MCF 10A (cell line): ENCODE measurements at places on chromosomes 13 and 19. TPM values are rescaled to one million over a fixed set of nuclear protein-coding genes. Genes with fewer than 3 reads are reported as not detected.

- no peak for DNase-seq
Observed at GRCh38 chr13:34570698-34571353, 371.2 kb upstream of the NBEA start.

GRCh38 chr13:92346046-92346445, 880.6 kb upstream of the GPC6 start:
- DNase-seq, result no peak

DNA sequence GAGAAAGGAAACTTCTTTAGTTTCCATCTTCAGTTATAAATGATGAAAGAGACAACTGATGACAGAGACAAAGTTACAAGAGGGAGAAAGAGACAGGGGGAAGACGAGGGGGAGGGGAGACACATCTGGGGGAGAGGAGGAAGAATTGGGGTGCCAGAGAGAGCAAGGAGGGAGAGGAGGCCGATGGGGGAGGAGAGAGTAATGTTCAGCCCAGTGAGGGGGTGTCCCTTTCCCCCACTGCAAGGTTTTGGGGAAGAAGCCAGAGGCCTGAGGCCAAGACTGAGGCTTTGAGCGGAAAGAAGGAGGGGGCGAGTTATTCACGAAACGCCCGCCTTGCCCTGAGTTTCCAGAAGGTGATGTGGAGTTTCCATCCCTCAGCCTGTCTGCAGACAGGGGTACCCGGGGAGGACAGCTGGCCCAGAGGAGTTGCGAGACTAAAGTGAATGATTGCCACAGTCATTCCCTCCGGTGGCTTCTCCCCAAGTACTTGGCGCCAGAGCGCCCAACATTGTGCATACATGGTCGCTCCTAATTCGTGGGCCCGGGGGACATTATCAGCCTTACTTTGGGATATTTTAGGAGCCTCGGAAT, 558 bp upstream of the PPAN start:
- no peak for DNase-seq

DNA sequence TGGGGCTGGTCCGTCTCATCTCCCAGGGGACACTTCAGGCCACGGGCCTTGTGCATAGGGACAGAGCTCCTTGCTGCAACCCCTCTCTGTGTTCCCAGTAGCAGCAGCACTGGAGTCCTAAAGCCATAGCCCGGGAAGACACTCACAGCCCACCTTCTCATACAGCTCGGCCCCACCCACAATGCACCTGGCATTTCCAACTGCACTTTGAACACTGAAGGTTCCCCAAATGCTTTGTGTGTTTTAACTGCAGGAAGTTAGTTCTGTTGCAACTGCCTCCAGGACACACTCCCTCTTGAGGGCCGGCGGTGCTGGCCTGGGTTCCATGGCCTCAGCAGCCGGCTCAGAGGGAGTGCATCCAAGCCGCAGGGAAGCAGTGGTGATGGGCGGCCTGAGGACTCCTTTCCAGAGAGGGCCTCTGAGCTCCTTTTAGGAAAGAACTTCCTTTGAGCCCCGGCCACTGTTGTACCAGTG, 22.7 kb upstream of the TMEM255B start:
- DNase-seq, result no peak

GRCh38 chr19:50513746-50514345, at the start of gene ASPDH:
Gene ASPDH (minus strand): TSS chr19:50513913. CDS start chr19:50513823, 90 bp downstream.
- no peak for DNase-seq

DNA sequence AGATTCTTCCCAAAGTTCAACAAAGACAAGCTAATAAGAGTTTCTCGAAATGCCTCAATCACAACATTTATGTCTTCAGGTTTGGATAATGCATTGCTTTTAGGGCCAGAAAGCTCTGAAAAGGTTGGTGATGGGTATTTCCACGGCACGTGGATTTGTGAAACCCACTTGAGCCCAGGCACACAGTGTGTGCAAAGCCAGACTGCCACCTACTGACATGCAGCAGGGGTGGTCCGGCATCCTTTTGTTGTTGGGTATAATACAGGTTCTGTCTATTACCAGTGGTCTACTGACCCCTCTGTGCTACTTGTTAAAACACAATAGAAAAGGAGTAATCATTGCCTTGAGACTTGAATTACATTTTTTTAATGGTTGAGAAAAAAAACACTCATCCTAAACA, 225.6 kb downstream of the RAP2A start:
- no peak for DNase-seq

DNA sequence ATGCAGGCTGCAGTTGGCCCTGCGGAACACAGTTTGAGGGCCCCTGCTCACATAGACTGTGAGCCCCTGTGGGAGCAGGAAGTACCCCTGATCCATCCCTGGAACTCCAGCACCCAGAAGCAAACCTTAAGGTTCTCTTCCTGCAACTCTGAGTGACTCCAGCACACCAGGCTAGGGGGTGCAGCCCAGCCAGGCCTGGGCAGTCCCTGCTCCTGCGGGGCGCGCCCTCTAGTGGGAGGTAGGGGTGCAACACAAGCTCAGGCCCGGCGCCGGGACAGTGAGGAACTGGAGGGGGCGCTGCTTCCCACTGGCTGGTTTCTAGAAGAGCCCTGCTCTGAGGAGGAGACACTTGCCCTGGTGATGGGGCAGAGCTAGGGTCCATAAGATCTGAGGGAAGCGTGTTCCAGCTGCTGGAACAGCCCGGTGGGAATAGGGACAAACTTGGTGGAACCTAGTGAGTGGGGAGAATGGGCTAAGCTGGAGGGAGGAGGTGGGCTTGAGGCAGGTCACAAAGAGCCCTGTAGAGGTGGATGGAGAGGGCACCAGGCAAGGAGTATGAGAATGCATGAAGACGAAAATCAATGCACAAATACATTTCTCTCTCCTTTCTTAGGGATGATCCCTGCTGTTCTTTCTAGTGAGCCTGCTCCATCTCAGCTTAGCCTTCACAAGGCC, 5.0 kb downstream of the ZSCAN5A start:
- DNase-seq, result peak; percentile 64

DNA sequence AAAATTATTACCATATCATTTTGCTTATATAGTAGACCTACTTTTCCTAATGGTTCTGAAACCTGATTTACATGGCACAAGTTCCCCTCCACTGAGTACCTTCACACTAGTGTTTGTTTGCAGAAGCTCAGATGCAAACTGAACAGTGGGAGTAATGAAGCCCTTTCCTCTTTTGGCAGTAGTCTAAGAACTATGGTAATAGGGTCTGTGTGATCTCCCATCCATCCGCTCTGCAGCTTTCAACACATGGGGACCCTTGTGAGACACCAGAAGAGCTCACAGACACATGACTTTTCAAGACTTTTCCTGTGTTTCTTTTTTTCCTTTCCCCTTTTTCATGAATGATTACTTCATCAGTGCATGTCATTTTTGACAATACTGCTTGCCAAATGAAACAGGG, 336.0 kb downstream of the ATP8A2 start:
- no peak for DNase-seq

DNA sequence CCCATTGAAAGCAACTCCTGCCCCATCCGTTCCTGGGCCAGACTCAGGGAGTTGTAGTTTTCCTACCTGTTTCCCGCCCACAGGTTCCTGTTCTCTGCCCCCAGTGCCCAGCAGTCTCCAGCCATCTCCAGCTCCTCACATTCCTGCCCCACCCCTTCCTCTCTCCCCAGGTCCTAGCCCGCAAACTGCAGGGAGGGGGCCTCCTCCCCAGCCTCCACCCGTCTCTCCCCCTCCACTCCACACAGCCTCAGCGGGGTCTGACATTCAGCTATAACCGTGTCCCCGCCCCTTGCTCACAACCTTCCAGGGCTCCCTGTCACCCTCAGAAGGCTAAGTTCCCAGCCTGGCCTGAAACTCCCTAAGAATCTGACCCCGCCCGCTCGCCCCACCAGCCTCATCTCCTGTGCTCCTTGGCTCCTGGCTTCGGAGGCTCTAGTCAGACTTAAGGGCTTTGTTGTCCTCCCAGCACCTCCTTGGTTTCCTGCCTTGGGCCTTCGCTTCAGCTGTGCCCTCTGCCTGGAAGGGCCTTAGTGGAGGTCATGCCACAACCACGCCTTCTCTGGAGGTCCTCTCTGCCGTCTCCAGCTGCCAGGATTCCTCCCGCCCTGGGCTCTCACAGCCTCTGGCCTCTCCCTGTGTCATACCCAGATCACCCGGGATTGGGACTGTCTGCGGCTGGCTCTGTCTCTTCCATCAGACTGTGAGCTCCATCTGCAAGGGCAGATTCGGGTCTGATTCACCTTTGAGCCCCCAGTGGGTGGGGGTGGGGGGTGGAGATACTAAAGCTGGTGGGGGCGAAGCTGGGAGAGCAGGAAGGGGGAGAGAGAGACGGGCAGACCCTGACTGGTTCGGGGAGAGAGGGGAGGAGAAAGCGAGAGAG, 5.1 kb upstream of the SPACA6 start:
- peak; percentile 71 for DNase-seq

Gene FLT3
- total RNA-seq, result not detected in 2 replicates

Gene CTXN1
- total RNA-seq, result 4.0 and 5.2 TPM in 2 replicates

Gene LAIR2
- total RNA-seq, result not detected in 2 replicates

Gene KLK15
- total RNA-seq, result not detected in 2 replicates
